AG04449 (cell line): ENCODE measurements at places on chromosomes 5 and 9.

DNA sequence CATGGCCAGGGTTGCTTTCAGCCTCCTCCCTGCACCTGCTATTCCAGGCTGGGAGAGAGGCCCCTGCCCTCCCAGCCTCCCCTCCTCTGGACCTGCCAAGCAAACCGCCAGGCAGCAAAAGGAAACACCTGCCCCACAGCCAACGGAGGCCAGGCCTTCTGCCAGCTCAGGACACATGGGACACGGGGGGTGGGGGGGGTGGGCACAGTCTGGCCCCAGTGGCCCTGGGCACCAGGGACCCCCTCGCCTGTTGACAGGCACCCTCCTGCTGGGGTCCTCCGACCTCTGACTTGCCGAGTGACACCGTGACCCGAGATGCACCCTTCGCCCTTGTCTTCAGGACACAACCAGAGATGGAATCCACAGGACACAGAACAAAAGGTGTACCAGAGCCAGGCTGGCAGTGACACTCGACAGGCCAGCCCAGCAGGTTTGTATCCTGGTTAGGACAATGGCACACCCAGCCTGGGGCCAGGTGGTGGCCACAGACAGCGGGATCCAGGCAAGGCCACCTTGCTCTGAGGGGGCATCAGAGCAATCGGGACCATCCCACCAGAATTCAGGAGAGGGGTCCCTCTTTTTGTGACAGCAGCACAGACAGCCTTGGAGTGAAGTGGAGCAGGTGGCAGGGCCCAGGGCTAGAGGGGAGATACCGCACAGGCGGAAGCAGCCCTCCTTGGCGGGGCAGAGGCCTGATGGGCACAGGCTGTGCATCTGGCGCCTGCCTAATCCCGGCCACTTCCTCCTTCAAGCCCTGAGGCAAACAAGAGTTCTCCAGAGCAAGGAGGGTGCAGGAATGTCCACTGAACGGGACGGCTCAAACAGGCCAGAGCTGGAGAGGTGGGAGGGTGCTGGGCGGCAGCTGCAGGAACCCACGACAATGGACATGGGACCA is 1.3 kb upstream of the TMEM210 start:
- DNase-seq: no peak

- DNase-seq: no peak
Observed at GRCh38 chr9:14746626-14747025, 24.1 kb upstream of the CER1 start.

DNA sequence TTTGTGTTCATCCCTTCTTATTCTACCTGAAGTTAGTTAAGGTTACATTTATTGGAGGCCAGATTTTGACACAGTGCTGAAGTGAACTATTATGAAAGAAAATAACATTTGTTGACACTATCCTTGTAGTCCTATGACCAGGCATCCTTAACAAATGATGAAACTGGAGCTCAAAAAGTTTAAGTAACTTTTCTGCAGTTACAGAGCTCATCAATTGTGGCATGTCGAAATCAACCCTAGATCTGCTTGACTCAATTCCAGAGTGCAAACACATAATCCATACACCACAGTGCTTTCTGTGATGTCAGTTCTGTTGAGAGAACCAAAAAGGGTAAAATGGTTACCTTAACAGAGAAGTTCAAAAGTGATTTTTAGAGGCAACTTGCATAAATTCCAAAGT is 28.6 kb downstream of the KCNN2 start:
- no peak for DNase-seq

- DNase-seq: no peak
Observed at GRCh38 chr5:59767681-59768151, 125.8 kb downstream of the PDE4D start.

DNA sequence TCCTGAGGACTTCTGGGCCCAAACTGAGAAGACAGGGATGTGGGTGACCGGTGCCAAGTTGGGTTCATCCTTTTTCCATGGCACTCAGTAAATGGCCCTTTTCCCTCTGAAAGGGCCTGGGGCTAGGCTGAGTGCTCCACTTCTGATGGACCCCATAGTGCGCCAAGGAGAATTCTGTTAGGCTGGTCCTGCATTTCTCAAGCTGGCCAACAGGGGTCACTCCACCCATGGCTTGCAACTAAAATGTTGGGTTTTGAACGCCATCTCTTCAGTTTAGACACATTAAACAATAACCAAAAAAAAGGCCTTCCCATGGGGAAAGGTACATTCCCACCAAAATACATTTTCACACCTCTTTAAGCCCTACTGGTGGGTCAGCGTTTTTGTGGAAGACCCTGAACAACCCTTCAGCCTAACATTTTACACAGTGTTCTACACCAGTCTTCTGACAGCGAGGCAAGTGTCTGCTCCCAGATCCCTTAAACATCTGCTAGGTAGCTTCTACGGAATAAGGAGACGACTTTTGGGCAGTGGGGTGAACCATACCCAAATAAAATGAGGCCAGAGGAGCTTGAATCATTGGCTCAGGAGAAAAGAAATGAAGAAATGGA is 27.3 kb downstream of the CNTFR start:
- DNase-seq: no peak

DNA sequence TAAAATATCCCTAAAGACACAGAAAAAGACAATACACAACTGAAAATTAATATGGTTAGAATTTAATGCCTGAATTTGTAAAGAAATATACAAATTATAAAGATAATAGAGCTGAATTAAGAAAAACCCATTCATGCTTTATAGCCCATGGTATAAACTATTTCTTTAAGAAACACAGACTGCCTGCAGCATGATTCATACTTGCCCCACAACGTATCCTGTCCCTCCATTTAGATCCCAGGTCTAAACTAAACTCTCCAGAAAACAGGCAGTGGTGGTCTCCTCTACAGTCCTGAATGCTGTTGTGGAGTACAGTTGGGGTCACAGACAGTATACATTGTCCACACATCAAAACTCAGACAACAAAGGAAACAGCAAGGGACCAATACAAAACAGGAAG is 24.8 kb downstream of the IL6ST start:
- DNase-seq: no peak

- DNase-seq: no peak
Observed at GRCh38 chr9:36823466-36823865, 210.6 kb downstream of the PAX5 start.

- DNase-seq: no peak
Observed at GRCh38 chr5:54545796-54546195, 28.2 kb downstream of the SNX18 start.

DNA sequence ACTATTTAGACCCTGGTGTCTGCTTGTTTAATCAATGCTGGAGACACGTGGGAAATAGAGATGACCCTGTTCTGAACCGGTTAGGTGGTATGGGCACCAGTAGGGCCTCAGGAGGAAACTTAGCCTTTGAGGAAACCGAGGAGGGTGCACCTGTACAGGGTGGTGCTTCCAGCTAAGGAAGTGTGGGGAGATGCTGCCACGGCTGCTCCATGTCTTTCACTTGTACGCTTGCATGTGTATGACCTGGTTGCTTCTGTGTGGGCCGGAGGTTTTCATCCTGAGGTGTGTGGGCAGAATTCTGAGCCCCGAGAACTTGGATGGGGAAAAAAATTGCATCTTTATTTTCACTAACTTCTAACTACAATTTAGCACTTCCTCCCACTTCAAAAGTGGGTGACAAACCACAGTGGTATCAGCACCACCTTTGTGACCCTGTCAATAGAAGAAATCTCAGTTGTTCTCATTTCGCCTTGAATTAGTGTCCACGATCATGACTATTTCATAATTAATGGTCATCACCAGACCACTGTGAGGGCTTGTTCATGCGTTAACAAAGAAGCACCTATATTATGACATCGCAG is 99.8 kb upstream of the SPATA31C2 start:
- no peak for DNase-seq

- DNase-seq: no peak
Observed at GRCh38 chr5:102750151-102750834, 4.8 kb upstream of the PAM start.

DNA sequence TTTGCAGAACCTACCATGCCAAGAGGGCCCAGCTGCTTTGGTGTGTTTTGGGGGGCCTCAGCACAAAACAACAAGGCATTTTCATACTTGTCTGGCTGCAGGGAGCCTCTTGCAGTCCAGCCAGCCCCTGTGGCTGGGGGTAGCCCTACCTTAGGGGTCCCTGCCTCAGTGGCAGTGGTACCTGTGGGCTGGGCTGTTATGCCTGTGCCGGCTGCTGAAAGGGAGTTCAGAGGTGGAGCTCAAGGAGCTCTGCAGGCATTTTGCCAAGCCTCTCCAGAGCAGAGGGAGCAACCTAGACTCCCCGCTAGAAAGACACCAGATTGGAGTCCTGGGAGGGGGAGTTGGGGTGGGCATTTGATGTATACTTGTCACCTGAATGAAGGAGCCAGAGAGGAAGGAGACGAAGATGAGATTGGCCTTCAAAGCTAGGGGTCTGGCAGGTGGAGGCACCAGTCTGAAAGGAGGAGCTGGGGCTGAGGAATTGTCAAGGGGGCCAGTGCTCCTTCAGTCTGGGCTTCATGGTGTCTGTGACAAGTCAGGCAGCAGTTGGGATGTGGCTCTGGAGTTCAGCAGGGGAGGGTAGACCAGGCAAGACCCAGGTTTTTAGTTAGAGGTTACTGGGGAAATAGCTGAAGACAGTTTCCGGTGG is 1.5 kb downstream of the SHROOM1 start:
- no peak for DNase-seq

DNA sequence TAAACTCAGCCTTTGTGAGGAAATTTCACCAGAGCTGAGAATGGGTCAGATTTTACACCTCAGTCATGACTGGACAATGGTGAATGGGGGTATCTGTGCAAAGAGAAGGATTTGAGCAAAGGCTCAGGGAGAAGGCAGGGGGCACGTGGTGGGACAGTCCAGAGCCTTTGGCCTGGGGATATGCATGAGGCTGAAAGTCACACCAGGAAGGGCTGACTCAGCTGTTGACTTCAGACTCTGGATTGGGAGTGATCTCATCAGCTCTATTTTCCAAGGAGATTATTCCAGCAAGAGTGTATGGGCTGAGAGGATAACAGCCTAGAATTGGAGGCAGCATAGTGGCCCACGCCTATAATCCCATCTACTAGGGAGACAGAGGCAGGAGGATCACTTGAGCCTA is 53.6 kb downstream of the SAXO1 start:
- no peak for DNase-seq

GRCh38 chr5:131998431-131999040 is 12.9 kb downstream of the ACSL6 start:
- no peak for DNase-seq

DNA sequence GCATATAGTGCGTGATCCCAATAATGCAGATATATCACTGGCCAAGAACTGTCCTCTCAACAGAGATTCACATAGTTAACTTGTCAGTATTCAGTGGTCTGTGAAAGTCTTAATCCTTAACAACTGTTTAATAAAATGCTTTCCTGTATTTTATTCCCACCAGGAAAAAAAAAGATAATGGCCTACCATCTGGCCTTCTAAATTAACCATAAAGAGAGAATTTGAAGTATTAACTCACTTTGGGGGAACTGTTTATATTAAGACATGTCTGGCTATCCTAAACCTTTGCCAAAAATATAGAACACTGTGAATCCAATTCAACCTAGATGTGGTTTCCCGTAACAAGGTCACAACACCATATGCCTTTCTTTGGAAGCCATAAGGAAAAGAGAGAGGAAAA is 818 bp upstream of the FREM1 start:
- no peak for DNase-seq

- DNase-seq: no peak
Observed at GRCh38 chr9:133759946-133760345, 21.8 kb upstream of the SARDH start.
